ENCODE measurements at places on chromosomes 1 and 21.

DNA sequence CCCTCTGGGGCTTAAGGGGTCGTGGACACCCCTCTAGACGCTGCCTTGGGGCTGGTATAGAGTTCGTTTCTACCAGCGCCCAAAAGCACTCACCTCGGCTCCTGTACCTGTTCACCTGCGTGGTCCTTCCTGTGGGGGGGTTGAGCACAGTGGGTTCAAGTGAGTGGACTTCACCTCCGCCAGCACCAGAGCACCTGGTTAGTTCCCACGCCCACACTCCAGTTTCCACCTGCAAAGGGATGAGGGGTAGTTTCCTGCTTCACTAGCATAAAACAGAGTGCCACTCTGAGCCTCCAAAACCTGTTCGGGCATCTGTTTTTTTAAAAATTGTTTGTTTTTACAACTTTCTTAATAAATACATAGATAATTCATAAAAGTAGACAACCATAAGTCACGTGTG is 64.5 kb upstream of the SIPA1L2 start:
- DNase-seq = peak; percentile 68

- no peak for DNase-seq
Observed at GRCh38 chr1:218739426-218739825, 394.3 kb downstream of the TGFB2 start.

- no peak for DNase-seq
Observed at GRCh38 chr1:95766036-95766435, 532.0 kb downstream of the RWDD3 start.

GRCh38 chr21:15160136-15160535 is 95.3 kb upstream of the NRIP1 start:
- no peak for DNase-seq

- no peak for DNase-seq
Observed at GRCh38 chr1:222995620-222996309, 147.3 kb downstream of the TLR5 start.

GRCh38 chr1:201092738-201093137 is 19.5 kb downstream of the CACNA1S start:
- DNase-seq = no peak
